ENCODE measurements at places on chromosomes 3 and 15. TPM values are rescaled to one million over a fixed set of nuclear protein-coding genes. Genes with fewer than 3 reads are reported as not detected.

The PIGX gene
- total RNA-seq = 40.6 TPM

The MORC1 gene
- total RNA-seq = 0.59 TPM

The FSD2 gene
- total RNA-seq = 0.06 TPM

The FETUB gene
- not detected for total RNA-seq

Measured in spinal cord (tissue), 10 donors.